ENCODE measurements at places on chromosomes 11 and 22. TPM values are rescaled to one million over a fixed set of nuclear protein-coding genes. Genes with fewer than 3 reads are reported as not detected.

SHANK2 gene
- 36.4 TPM for total RNA-seq

LARGE1 gene
- 4.7 TPM for total RNA-seq

RPS19BP1 gene
- 36.3 TPM for total RNA-seq

HTR3A gene
- total RNA-seq = not detected

All from liver (tissue), 10 donors.